ENCODE measurements at places on chromosomes 5 and 9.
A peak's percentile ranks its signal among the peaks of the same experiment; 100 is the strongest.

- no peak for DNase-seq
Measured at GRCh38 chr5:5422819-5423515, 490 bp downstream of the ICE1 start.

- no peak for DNase-seq
Measured at GRCh38 chr9:103798620-103799019, 295.5 kb upstream of the SMC2 start.

- DNase-seq: no peak
Measured at GRCh38 chr9:112086627-112087026, 88.5 kb downstream of the SUSD1 start.

GRCh38 chr5:111422747-111423720 is 89.3 kb downstream of the STARD4 start:
- peak; percentile 29 for DNase-seq

DNA sequence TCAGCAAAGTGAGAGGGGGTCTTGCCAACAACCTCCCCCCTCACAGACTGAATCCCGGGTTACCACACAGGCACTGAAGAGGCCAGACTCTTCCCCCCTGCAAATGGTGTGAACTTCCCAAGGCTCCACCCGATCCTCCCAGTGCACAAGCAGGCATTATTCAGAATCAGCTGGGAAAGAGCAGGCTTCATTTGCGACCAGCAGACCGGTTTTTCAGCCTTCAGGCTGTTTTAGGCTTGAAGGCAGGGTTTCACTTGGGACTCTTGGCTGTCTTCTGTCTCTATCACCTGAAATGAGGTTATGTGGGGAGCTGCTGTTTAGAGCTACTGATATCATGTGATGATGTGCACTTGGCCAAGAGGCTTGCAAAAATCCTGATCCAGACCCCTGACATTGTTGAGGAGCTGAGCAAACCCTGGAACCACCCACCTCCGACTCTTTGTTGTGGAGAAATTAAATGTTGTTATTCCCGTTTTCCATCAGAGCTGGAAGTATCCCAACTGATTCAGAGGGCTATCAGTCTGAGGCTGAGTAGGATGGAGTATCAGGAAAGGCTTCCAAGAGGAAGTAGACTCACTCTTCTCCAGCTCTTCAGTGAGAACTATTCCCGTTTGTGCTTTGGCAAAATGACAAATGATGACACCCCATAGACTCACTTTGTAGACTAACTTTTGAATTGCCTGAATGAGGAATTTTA is 63.3 kb upstream of the ZFR start:
- no peak for DNase-seq

DNA sequence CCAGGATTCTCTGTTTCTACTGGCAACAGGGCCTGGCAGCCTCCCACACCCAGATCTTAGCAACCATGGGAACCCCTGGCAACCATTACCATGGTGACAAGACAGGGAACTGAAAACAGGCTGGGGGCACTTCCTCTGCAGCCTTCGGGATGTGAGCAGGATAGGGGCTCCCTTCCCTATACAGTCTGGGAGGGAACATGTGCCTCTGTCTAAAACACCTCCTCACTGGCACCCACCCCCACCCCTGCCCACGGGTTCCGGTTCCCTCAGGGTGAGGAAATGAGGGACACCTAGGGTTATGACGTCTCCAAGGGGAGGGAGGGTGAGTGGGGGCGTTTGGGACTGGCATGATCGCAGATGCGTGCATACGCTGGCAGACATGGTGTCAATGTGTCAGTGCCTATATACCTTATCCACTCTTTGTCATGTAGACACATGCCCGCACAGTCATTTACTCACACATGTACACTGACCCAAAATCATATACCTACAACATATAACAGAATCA is 3.0 kb upstream of the DNAJB5 start:
- DNase-seq: peak; percentile 54

Measured in NCI-H1092 (cell line).